ENCODE measurements at places on chromosomes 6 and 20.

GRCh38 chr6:56087421-56087820 lies 160.0 kb downstream of the COL21A1 start:
- no peak for DNase-seq

GRCh38 chr20:41694796-41695195 lies 76.6 kb upstream of the CHD6 start:
- no peak for DNase-seq

DNA sequence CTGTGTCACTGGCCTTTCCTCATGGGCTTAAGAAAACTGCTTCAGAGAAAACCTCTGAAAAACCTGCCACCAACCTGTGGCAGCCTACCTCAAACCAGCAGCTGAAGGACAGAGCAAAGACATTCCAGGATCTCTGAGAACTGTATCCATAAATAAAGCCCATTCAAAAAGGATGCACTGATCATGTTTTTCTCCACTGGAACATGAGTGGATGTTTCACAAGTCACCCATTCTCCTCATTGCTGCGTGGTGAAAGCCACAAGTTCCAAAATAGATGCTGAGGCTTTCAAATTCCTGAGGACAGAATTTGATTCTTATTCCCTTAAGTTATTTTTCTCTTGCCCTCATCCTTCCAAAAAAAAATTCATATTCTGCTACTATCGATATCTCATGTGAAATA lies 280.6 kb downstream of the KHDC1L start:
- no peak for DNase-seq

- peak; percentile 16 for DNase-seq
Measured at GRCh38 chr20:32439132-32439829, 81.2 kb downstream of the ASXL1 start.

- no peak for DNase-seq
Measured at GRCh38 chr6:153123801-153124200, 7.3 kb downstream of the RGS17 start.

DNA sequence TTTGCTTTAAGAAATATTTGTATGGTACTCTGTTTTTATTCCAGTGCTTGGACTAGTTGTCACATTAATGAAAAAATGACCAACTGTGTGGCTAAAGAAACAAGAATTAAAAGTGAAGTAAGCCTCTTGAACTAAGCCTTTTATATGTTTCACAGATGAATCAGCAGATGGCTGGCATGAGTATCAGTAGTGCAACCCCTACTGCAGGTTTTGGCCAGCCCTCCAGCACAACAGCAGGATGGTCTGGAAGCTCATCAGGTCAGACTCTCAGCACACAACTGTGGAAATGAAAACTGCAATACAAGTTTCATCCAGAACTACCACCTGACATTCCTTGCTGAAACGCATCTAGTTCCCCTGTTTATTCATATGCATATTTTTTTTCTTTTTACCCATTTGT lies 96.8 kb downstream of the B3GAT2 start:
- no peak for DNase-seq

GRCh38 chr6:16684195-16684689 lies 77.0 kb downstream of the ATXN1 start:
- DNase-seq: no peak

GRCh38 chr6:53107091-53107490 lies 41.5 kb downstream of the GCM1 start:
- DNase-seq: no peak

- DNase-seq: no peak
Measured at GRCh38 chr6:167678102-167679101, 148.3 kb upstream of the AFDN start.

- DNase-seq: peak; percentile 8
Measured at GRCh38 chr6:8435845-8436168, 462 bp upstream of the SLC35B3 start.

- DNase-seq: no peak
Measured at GRCh38 chr6:136073216-136073615, 176.9 kb downstream of the MTFR2 start.

DNA sequence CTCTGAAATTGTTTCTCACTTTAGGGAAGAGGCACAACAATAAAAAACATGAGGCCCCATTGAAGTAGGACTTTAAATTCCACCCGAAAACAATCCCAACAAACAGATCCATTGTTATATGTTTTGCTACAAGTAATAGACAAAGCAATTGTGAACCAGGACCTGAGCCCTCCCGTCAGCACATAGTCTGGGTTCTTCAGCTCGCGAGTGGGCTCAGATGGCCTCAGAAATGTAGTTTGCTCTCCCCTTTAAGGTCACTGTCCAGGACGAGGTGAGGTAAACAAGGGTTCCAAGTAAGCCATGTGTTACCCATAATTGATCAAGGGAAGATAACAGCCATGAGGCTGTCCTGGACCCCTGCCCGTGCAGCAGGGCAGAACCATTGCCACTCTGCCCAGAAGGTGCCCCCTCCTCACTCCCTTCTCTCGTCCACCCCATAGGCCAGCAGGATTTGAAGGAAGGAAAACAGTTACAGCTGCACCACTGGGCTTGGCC lies 160.1 kb upstream of the QKI start:
- no peak for DNase-seq

DNA sequence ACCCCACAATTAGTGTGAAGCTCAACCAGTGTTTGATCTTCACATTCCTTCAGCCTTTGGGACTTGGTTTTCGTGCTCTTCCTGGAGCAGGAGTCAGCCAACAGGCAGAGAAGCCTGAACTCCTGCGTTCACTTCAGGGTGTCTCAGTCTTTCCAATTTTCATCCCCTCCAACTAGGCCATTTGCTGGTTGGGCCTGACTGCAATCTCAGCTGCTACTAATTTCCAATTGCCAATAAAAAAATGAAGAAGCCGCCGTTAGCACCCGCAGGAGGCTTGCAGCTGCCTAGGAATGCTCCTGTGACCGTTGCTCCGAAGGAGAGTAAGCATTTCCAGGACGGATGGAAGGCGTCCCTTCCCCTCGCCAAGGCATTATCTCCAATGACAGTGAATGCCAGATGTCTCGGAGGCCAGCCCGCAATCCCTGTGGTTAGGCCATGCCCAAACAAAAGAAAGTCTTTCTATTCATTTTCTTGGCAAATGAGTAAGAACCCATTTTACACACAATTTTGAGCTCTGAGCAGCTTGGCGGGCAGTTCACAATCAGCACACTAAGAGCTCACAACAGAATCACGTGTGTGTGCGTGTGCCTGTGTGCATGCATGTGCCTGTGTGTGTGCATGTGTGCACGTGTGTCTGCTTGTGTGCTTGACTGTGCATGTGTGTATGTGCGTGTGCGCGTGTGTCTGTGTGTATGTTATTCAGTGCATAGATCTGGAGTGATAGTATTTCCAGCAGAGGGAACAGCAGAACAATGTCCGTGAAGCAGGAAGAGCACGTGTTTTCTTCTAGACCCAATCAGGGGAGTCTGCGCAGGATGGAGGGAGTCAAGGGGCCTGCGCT lies 301.2 kb downstream of the SMOC2 start:
- DNase-seq: no peak

- no peak for DNase-seq
Measured at GRCh38 chr20:33310327-33310899, 27.4 kb downstream of the BPIFB1 start.
